Heart left ventricle (tissue), 16 donors: ENCODE measurements at places on chromosomes 13 and 19. TPM values are rescaled to one million over a fixed set of nuclear protein-coding genes. Genes with fewer than 3 reads are reported as not detected.

SHISA2 gene
- total RNA-seq = 0.12 TPM

PRKCG gene
- 0.09 TPM for total RNA-seq

CRB3 gene
- 0.52 TPM for total RNA-seq

RETN gene
- not detected for total RNA-seq

ZNF729 gene
- not detected for total RNA-seq
